ELR (cell line): ENCODE measurements at places on chromosomes 2 and 18.

DNA sequence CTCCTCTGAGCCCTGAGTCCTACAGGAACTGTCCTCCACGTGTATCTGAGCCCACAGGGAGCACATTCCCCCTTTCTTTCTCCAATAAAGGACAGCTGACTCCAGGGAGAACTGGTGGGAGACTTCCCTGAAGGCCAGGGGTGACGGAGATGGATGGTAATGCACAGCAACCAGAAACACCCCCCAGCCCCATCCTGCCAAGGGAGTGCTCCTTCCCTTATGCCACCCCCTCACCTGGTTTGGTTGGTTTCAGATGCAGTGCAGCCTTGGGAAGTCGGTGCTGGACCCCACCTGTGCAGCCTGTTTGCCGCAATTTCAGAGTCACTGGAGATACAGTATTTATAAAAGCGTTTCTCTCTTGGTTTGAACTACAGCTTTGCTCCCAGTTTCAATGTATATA is 24.0 kb downstream of the GPR55 start:
- DNase-seq = no peak

DNA sequence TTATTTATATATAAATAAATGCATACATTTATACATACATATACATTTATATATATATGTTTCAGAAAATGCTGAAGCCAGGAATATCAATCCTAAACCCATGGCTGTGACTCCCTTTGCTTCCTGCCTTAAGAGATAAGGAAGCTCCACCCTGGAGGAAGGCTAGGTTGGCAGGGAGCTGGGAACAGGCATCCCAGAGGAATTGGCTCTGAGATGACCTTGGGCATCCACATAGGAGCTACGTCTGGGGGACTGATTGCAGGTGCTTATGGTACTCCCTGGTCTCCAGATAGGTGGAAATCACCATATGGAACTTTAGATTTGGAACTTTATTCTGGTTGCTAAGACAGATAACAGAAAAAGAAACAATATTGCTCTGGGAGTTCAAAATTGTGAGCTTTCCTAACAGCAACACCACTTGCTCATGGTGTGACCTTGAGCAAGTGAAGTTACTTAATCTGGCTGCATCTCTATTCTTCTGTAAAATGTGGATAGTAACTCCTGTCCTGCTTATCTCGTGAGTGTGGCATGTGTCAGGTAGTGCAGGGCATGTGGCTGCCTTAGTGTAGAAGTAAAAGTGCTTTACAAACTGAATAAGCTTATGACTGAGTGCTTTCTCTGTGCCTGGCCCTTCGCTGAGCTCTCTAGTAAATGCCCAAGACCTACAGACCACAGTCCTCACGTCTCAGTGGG is 341.0 kb downstream of the MEIS1 start:
- DNase-seq = no peak

- DNase-seq = peak; percentile 48
These were observed 10.8 kb downstream of the SIX3 start for GRCh38 chr2:44952143-44952805.

DNA sequence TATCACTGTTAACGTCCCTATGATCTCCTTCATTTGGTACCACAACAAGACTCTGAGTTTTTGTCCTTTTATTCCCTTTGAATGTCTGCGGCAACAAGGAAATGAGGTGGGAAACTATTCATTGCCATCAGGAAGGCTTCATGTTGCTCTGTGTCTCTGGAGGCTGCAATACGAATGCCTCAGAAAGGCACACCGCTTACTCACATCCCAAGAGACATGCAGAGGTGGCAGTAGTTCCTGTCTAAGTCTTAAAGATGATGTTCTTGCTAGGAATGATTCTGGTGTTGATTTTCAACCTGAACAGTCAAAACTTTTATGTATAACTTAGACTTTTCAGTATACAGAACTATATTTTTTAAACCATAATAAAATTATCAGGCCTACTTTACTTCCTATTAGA is 24.0 kb downstream of the CNTNAP5 start:
- no peak for DNase-seq

GRCh38 chr2:223837287-223838061 is at the start of gene AP1S3:
Gene AP1S3 (minus strand): TSS chr2:223837582. CDS start chr2:223837450, 132 bp downstream.
- DNase-seq = peak; percentile 69

DNA sequence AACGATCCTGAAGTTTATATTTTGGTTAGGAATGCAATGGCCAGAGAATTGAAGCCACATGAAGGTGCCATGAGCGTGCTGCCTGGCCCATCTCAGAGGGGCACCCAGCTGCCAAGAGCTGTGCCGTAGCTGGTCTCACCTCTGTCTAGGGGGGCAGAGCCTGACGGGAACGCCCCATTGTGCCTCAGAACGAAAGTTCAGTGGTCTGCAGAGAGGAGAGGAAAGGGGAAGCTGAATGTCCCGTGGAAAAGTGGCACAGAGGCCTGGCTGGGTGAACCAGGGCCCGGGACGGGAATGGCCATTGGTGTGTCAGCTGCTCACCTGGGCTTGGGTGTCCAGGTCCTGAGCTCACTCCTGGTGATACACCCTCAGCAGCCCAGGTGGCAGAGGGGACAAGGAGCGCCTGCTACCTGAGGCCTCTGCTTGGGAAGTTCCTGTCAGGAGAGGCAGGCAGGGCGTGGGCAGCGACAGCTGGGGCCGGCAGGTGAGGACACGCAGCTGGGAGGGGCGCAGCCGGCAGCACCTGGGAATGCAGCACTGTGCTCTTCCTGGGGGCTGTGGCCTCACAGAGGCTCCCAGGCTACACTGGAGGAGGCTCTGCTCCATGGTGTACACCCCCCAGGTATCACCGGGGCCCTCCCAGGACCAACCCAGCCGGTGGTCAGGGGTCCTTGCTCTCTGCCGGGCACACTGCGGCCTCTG is 67.3 kb downstream of the PARD6G start:
- DNase-seq = no peak

- DNase-seq = no peak
These were observed 10.2 kb downstream of the DSG4 start for GRCh38 chr18:31386741-31387140.

DNA sequence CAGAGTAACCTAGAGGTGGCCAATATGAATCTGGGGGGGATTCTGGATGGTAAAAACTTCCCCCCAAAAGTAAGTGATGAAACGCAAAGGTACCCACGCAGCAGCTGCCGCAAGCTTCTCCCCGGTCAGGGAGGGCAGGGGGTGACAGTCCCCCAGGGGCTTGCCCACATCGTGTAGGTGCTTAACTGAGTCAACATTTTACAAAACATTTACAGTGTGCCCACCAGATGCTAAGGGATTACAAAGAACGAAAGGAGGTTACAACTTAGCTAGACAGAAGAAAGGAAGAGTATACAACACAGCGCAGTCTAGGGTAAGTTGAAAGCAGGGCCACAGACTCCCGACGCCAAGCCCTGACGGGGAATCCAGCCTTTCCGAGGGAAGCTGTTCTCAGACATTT is 45.6 kb downstream of the LPIN2 start:
- no peak for DNase-seq

DNA sequence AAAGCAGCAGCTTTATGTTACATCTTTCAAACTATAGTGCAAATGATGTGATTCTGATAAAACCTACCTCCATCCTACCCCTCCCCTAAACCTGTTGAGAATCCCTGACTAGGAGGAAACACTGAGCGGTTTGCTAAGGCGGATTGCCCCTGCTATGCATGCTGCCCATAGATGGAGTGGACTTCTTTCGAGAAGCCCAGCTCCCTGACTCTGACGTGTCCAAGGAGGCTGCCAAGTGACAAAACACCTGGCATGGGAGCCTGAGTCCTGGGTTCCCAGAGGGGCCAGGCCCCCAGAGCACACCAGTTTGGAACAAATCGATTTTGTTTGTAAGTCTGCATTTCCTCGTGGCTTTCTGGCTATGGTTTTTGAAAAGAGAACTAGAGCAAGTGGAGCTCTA is 1.4 kb upstream of the UXS1 start:
- DNase-seq = no peak
